ENCODE measurements at places on chromosomes 7 and 10. TPM values are rescaled to one million over a fixed set of nuclear protein-coding genes. Genes with fewer than 3 reads are reported as not detected.
A peak's percentile ranks its signal among the peaks of the same experiment; 100 is the strongest.

Gene EPHB4
- total RNA-seq, result 53.6 TPM

Gene METTL27
- 5.2 TPM for total RNA-seq

Gene ITGB8
- 1.3 TPM for total RNA-seq

Gene SPDYE18
- 0.27 TPM for total RNA-seq

Gene NEUROG3
- total RNA-seq, result not detected

Gene HOGA1
- total RNA-seq, result 3.8 TPM

Gene GPR85
- 0.32 TPM for total RNA-seq

Gene LRRC4
- total RNA-seq, result 9.3 TPM

Gene TMEM176A
- total RNA-seq, result 18.2 TPM

GRCh38 chr10:68327889-68328786 is 3.7 kb upstream of the HNRNPH3 start:
- DNase-seq, result no peak

- DNase-seq, result no peak
Observed at GRCh38 chr7:90173127-90173844, 19.0 kb downstream of the STEAP1 start.

GRCh38 chr10:97195706-97196222 is 10.0 kb upstream of the SLIT1 start:
- no peak for DNase-seq

GRCh38 chr10:89278034-89278535 is 23.8 kb upstream of the IFIT2 start:
- DNase-seq, result peak; percentile 96

GRCh38 chr10:30829901-30830300 is 200.3 kb upstream of the LYZL2 start:
- DNase-seq, result no peak

GRCh38 chr10:108905821-108906220 is 1017.5 kb downstream of the XPNPEP1 start:
- DNase-seq, result no peak

GRCh38 chr10:112981553-112981952 is 31.5 kb downstream of the TCF7L2 start:
- no peak for DNase-seq

GRCh38 chr7:92560602-92561001 is 29.6 kb downstream of the FAM133B start:
- no peak for DNase-seq

GRCh38 chr7:30166841-30167235 is 32.1 kb downstream of the MTURN start:
- DNase-seq, result no peak

- DNase-seq, result no peak
Observed at GRCh38 chr7:155084969-155085368, 14.8 kb downstream of the HTR5A start.

- DNase-seq, result no peak
Observed at GRCh38 chr7:13841284-13841683, 148.2 kb downstream of the ETV1 start.

DNA sequence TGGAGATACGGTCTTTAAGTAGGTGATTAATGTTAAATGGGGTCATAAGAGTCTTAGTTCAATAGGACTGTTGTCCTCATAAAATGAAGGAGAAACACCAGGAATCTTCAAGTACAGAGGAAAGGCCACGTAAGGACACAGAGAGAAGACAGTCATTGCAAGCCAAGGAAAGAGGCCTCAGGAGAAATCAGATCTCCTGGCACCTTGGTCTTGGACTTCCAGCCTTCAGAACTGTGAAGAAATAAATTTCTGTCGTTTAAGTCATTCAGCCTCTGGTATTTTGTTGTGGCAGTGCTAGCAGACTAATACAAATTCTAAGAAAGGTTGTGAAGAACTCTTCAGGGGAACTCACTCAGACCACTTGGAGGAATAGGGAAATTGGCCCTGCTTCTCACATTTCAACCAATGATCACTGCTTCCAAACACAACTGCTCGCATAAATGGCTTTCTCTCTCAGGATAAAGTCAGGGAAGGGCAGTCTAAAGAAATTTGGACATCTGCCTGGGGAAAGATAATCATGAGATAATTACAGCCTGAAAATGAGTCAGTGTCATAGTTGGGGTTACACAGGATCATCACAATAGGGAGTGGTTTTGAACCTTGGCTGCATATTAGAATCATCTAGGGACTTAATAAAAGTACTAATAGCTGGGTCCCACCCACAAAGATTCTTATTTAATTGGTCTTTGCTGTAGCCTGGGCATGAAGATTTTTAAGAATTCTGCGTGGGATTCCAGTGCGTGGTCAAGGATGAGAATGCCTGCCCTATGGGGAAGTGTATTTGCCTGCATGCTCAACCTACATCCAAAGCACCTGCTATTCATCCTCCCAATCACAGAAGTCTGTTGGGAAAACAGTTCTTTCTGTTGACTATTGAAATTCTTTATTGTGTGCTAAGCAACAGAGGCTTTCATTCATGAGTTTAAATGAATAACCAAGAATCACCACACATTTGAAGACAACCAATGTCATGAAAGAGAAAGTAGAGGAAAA is 310.6 kb upstream of the PLXDC2 start:
- DNase-seq, result no peak

- no peak for DNase-seq
Observed at GRCh38 chr7:150973571-150974451, 4.3 kb downstream of the KCNH2 start.

GRCh38 chr7:954330-955238 is at the start of gene ADAP1:
TSS of gene ADAP1 (minus strand) at chr7:954680. CDS start at chr7:954477, 203 bp downstream.
- peak; percentile 59 for DNase-seq

GRCh38 chr10:12978891-12979290 is 22.6 kb downstream of the CCDC3 start:
- DNase-seq, result no peak

Data from cardiac muscle cell (in vitro differentiated cells and primary cell).